ENCODE measurements at places on chromosomes 3 and 15.

GRCh38 chr3:47314056-47314764, 31.5 kb downstream of the KLHL18 start:
- DNase-seq: no peak

DNA sequence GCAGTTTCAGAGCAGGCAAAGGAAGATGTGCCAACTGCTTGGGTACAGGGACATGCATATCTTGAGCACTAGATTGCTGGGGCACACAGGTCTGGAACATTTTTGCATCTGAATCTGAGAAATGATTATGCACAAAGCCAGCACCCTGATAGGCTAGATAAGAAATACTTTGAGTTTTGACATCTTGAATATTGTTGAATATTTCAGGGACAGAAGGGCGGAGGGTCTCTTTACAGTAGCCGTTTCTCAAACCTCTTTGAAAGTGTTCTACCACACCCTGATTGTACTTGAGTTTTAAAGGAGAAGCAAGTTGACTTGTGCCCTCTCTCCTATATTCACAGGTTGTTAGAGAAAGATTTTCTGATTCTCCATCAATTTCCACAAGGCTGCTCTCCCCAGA, 188.1 kb upstream of the STRIT1 start:
- DNase-seq: no peak

- DNase-seq: no peak
Measured at GRCh38 chr3:108569336-108569735, 19.9 kb downstream of the CIP2A start.

- DNase-seq: no peak
Measured at GRCh38 chr15:100186960-100187359, 154.8 kb downstream of the ADAMTS17 start.

GRCh38 chr3:71228156-71228866, 355.2 kb downstream of the FOXP1 start:
- no peak for DNase-seq

GRCh38 chr3:179438841-179439240, 12.4 kb downstream of the GNB4 start:
- DNase-seq: no peak

- DNase-seq: no peak
Measured at GRCh38 chr15:37016231-37016630, 84.1 kb downstream of the MEIS2 start.

GRCh38 chr3:42906070-42906847, at the start of gene ZNF662:
Gene ZNF662 (plus strand): TSS chr3:42906142. CDS start chr3:42908115, 1,973 bp downstream.
- DNase-seq: peak; percentile 19

All from nucleus accumbens (tissue), 56 donors.